Stimulated activated memory B cell treated with anti-CD40 and anti-IgM and Interleukin-4, amounts not matched to agents 10 μg/mL and 1 μg/mL and 100 μg/mL, for 72 hours (primary cell): ENCODE measurements at places on chromosomes 1 and 21.
A peak's percentile ranks its signal among the peaks of the same experiment; 100 is the strongest.

- peaks cover 35% of the 10 kb centered on the region for H3K36me3 ChIP-seq
- no peaks in the 10 kb centered on the region for H3K27me3 ChIP-seq
- peaks cover 37% of the 10 kb centered on the region for H3K4me1 ChIP-seq
- H3K4me3 ChIP-seq: no peak overlapping the region
- H3K27ac ChIP-seq: no peak overlapping the region
Observed at GRCh38 chr21:15027056-15027455, 37.7 kb downstream of the NRIP1 start.

- no peak overlapping the region for H3K27ac ChIP-seq
- H3K4me3 ChIP-seq: no peak overlapping the region
- H3K4me1 ChIP-seq: no peaks in the 10 kb centered on the region
- peaks cover 7% of the 10 kb centered on the region for H3K27me3 ChIP-seq
- no peaks in the 10 kb centered on the region for H3K36me3 ChIP-seq
- no peak for ATAC-seq
Observed at GRCh38 chr1:82323144-82323841, 522.6 kb downstream of the ADGRL2 start.

DNA sequence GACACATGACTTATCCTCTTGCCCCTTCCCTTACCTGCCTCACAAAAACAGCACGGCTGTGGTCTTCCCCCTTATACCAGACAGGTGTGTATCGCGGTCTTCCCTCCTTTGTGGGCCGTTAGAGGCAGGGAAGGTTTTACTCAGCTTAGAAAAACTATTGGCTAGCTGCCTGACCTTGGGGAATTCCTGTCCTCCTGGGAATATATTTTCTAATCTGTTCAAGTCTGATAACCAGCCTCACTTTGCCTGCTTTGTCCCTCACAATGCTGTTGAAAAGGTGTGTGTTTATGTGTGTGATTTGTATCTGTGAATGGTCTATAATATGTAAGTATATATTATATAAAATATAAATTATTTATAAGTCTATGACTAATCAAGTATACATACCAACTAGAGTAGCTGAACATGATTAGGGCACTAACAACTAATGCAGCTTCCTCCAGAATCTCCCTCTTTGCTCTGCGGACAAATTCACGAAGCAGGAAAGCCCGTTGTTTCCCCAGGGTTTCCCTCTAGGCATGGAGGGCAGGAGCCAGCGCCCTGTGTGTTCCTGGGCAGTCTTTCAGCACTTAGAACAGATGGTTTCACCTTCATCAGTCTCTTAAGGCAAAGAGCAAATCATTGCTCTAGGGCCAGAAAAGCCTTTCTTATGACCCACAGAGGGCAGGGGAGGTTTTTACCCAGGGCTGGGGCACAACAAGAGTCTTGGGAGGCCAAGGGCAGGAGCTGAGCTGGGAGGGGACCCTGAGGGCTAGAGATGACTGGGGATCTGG, 25.6 kb downstream of the SLC26A9 start:
- peak overlapping the region; percentile 48 for H3K4me3 ChIP-seq
- H3K27ac ChIP-seq: peak overlapping the region; percentile 70
- H3K27me3 ChIP-seq: peaks cover 18% of the 10 kb centered on the region
- no peak for ATAC-seq

DNA sequence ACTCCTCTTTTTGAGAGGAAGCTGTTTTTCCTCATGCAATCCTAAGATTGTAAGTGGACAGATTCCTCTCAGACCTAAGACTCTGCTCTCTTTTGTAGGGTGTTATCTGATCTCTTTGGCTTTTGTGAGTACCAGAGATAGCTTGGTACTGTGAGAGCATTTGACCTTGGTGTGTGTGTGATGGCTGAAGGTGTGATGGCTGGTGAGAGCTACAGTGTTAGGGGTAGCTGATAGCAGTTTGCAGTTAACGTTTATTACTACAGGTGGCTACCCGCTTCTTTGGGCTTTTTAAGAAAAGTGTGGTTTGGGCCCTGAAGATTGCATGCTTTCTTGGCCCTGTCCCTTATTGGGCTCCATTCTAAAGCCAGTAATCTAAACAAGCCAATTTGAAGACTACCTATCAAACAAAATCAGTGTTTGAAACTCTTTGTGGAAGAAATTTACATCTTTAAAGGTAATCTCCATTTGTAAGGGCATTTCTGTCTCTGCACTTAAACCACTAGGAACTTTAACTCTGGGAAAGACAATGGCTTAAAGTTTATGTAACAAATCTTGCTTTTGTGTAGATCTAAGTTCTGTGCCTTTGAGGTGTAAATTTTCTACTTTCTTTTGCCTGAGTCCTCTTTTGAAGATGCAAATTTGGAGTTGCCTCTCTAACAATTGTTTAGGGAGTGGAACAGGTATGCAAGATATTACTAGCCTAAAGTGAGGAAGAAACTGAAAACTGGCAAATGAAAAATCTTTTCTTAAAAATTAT, 85.3 kb upstream of the SERBP1 start:
- H3K27me3 ChIP-seq: no peaks in the 10 kb centered on the region
- no peaks in the 10 kb centered on the region for H3K4me1 ChIP-seq
- no peak overlapping the region for H3K27ac ChIP-seq
- H3K4me3 ChIP-seq: no peak overlapping the region
- H3K36me3 ChIP-seq: peaks cover 7% of the 10 kb centered on the region

DNA sequence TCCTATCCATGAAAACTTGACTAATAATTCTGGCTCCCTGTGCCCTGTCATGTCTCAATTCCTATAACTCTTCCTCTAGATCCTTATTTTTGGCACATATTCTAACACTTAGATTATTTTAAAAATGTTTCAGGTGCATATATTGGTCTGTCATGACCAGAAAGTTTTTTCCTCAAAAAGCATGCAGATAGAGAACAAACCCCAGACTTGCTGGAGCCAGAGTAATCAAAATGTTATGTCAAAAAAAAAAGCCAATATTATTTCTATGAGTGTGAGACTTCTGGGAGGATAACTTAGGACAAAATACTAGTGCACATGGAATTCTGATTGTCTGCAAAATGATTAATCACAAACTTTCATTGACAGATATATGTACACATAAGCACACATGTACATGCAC, 135.1 kb upstream of the MROH9 start:
- H3K27ac ChIP-seq: no peak overlapping the region
- no peaks in the 10 kb centered on the region for H3K27me3 ChIP-seq
- H3K4me1 ChIP-seq: no peaks in the 10 kb centered on the region
- ATAC-seq: no peak
- H3K4me3 ChIP-seq: no peak overlapping the region

GRCh38 chr1:201954263-201955008, 867 bp upstream of the TIMM17A start:
- H3K27ac ChIP-seq: peak overlapping the region; percentile 99
- H3K4me3 ChIP-seq: peak overlapping the region; percentile 99
- peaks cover 17% of the 10 kb centered on the region for H3K4me1 ChIP-seq
- ATAC-seq: peak; percentile 11
- no peaks in the 10 kb centered on the region for H3K27me3 ChIP-seq

DNA sequence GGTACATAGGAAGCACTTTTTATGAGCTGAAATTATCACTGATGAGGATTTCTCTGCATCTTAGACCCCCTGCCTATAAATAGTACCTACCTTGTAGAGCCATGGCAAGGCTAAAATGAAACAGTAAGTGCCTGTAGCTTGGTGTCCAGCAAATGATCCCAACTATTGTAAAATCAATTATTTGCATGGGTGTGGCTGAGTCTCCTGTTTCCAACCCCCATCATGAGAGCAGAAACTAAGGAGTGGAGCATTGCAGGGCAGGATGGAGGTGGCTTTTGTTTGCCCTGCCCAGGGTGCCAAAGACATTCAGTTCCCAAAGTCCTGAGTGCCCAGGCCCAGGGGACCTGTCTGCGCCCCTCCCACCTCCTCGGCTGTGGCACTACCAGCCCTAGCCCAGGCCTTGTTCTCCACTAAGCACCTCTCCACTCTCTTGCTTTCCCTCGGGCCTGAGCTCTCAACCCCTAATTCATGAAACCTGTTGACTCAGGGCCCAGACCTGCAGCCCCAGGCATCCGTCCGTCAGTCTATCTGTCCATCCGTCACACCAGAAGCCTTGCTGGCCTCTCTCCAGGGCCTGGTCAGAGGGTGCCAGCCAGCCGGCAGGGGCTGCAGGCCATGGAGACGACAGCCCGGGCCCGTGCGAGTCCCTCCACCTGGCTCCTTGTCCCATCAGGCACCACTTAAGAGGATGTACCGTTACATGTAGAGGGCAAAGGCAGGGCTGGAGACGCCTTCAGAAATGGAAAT, 39.6 kb downstream of the PAX7 start:
- no peak overlapping the region for H3K27ac ChIP-seq
- no peak for ATAC-seq

DNA sequence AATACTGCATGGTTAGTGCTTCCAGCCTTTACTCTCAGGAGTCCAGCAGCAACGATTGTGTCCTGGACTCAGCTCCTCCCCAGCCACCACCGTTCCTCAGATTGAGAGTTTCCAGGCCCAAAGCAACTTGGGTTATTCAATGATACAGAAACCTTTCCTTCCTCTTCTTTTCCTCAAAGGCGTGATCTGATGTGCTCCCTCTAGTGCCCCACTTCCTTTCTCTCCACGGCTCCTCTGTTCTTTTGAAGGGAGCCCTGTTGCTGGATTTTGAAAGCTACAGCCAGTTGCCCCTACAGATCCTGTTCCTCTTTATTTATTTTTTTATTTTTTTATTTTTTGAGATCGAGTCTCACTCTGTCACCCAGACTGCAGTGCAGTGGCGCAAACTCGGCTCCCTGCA, 14.1 kb downstream of the CRP start:
- H3K27me3 ChIP-seq: peaks cover 24% of the 10 kb centered on the region
- no peak overlapping the region for H3K27ac ChIP-seq
- no peak for ATAC-seq
- no peaks in the 10 kb centered on the region for H3K4me1 ChIP-seq
- no peak overlapping the region for H3K4me3 ChIP-seq
- H3K36me3 ChIP-seq: no peaks in the 10 kb centered on the region
